Chondrocyte (in vitro differentiated cells): ENCODE measurements at places on chromosomes 7 and 10. TPM values are rescaled to one million over a fixed set of nuclear protein-coding genes. Genes with fewer than 3 reads are reported as not detected.

GRCh38 chr10:116011929-116012328 lies 261.1 kb downstream of the GFRA1 start:
- no peak for DNase-seq

- peak; percentile 85 for DNase-seq
Measured at GRCh38 chr7:4215176-4215720, 466.8 kb upstream of the FOXK1 start.

GRCh38 chr10:102616066-102616770 lies 28.1 kb upstream of the TRIM8 start:
- DNase-seq: peak; percentile 46

DNA sequence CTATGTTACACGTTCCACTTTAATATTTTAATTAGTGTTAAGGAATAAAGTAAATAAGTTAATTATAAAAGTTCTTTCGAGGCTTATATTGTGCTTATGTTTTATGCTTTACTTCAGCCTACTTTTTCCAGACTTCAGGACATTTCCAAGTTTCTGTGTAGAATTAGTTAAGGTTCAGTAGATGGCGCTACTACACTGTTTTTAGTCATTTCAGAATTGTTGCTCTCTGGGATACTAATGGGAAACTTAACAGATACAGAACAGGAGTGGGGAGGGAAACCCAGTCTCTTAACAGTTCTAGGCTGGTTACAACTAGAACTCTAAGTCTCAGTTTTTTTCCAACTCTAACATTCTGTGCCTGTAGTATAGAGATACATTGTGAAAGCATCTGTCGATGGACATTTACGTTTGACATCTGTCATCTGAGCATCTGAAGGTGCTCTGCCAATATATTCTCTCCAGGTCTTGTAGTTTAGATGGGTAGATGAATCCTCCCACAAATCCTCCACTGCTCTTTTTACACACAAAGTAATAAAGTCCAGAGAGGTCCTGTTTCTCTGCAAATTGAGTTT lies 56.8 kb upstream of the FAM171A1 start:
- no peak for DNase-seq

The TMEM225B gene
- 0.56 to 1.8 TPM (median 0.75 TPM) in 3 replicates for total RNA-seq

GRCh38 chr7:27888736-27889135 lies 148.8 kb downstream of the TAX1BP1 start:
- no peak for DNase-seq

- no peak for DNase-seq
Measured at GRCh38 chr7:5703572-5704533, 77.6 kb downstream of the RNF216 start.

DNA sequence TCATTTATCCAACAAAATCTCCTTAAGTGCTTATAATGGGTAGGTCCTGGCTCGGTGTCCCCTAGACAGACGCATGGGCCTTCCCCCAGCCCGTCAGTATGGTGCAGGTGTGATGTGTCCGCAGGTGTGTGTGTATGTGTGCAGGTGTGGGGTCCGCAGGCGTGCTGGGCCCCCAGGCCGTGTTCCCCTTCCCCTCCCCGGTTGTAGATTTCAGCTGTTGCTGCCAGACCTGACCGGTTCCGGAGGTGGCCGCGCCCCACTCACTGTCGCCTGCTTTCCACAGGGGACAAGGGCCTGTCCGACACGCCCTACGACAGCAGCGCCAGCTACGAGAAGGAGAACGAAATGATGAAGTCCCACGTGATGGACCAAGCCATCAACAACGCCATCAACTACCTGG lies 50.5 kb downstream of the FIGNL1 start:
- no peak for DNase-seq

GRCh38 chr7:35036361-35037171 lies 719 bp downstream of the DPY19L1 start:
- no peak for DNase-seq

The CD36 gene
- 0.39 to 0.95 TPM (median 0.72 TPM) in 3 replicates for total RNA-seq

DNA sequence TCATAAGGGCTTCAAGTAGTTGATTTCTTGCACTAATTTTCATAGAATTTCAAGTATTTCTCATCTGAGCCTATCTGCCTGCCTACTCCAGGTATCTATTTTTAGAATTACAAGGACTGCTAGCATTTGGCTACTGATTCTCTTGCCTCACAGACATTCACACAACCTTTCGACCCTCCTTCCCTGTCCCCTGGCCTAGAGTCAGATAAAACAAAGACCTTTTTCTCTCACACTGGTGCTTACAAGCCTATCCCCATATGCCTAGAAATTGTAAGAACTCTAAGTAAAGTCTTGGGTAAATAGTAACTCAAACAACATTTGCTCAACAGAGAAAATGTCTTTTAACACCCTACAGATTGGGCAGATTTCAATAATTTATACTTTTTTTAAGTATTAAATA lies 6.3 kb downstream of the GPAM start:
- no peak for DNase-seq

The FRAT2 gene
- 4.1 to 4.7 TPM (median 4.2 TPM) in 3 replicates for total RNA-seq

- no peak for DNase-seq
Measured at GRCh38 chr7:122902751-122903495, 16.7 kb upstream of the CADPS2 start.

The DGKI gene
- 15.3 to 52.4 TPM (median 17.0 TPM) in 3 replicates for total RNA-seq

- DNase-seq: no peak
Measured at GRCh38 chr10:14414901-14415300, 84.2 kb upstream of the FRMD4A start.

- DNase-seq: no peak
Measured at GRCh38 chr7:112470194-112470593, 10.6 kb upstream of the LSMEM1 start.

- no peak for DNase-seq
Measured at GRCh38 chr7:70420381-70420662, 711.6 kb upstream of the GALNT17 start.

DNA sequence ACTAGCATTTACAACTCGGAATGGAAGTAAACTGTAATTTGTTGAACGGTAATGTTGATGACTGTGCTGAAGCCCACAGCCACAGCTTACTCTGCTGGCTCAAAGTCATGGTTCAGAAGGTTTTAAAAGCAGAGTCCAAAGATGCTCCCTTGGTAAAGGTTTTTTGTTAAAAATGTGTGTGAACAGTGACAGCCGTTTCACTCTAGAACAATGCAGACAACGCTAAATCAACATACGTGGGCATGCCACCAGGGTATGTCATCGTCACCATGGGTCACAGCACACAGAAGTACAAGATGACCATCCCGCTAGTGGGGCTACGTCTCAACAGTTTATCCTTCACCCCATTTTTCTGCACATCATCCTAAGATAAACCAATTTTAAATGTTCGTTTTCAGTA lies 106.5 kb upstream of the LANCL2 start:
- DNase-seq: no peak

DNA sequence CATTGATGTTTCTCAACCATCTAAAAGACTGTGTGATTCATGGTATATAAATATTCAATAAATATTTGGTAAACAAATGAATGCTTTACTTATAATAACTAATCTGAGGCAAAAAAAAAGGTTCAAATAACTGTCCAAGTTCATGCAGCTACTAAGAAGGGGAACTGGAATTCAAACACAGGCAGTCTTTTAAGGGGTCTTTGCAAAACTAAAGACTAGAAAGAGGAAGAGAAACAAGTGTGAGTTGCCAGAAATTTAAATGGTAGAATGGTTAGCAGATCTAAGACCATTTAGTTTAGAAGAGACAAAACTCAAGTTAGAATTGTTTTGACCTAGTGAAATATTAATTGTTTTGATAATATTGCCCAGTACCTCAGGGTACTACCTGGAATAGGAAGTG lies 642.0 kb upstream of the LRRN3 start:
- no peak for DNase-seq

The RP9 gene
- total RNA-seq: 13.7 to 16.5 TPM (median 16.2 TPM) in 3 replicates

The RAPGEF5 gene
- total RNA-seq: 0.53 to 2.2 TPM (median 1.9 TPM) in 3 replicates

The SLC26A3 gene
- total RNA-seq: not detected in 3 replicates

DNA sequence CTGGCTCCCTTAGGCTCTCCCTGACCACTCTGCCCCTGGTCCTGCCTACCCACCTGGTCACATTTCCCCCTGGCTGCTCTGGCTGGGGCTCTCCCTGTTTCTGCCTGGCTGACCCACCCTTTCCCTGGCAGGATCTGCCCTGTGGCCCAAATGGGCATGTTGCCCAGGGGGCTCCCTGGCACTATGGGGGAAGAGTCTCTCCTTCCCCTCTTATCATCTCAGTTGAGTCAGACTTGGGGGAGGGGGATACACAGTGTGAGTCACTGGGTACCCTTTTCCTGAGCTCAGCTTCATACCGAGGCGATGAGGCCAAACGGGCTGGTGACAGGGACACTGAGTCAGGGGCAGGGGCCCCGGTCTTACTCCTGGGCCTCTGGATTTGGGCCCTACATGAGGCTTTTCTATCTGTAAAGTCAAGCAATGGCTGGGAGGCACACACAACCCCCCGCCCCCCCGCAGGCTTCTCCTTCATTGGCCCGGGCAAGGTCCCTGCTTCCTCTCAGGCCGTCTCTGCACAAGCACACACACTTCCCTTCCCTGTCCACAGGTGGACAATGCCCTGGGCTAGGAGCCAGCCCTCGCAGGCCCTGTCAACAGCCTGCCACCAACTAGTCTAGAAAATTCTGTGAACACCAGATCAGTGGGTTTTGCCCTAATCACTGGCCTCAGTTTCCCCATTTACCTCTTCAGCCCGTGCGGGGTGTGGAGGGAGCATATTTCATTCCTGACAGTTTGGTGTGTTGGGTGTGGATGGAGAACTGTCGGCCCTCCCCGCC lies 627 bp upstream of the FLNC start:
- DNase-seq: no peak

DNA sequence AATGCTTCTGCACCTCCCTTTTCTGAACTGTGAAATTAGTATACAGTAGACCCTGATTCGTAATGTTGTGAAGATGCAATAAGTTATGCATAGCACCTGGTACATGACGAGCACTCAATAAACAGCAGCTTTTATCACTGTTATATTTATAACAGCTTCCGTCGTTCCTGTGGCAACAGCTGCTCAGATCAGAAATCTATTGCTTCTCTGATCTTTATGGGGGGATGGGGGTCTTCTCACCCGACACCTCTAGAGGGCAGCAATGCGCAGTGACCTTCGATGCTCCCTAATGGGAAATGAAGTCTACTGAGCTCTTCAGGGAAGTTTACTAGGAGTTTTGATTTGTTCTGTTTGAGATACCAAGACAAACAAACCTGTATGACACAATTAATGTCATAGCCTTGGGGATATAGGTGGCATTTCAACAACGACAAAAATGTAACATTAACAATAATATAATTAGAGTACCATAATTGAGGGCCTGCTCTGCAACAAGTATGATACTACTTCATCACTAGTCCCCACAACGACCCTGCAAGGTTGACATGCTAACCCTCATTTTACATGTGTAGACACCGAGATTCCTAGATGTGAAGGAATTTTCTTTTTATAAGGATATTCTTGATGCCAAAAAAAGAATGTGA lies 289.6 kb downstream of the SFMBT2 start:
- DNase-seq: no peak
